ENCODE measurements at places on chromosomes 13 and 19.
A peak's percentile ranks its signal among the peaks of the same experiment; 100 is the strongest.

- no peak for DNase-seq
Measured at GRCh38 chr19:14433554-14434501, 722 bp downstream of the PKN1 start.

- peak; percentile 71 for DNase-seq
Measured at GRCh38 chr13:110561344-110562035, at the start of gene RAB20. Gene RAB20 (minus strand): TSS chr13:110561722. CDS start chr13:110561519, 203 bp downstream.

- no peak for DNase-seq
Measured at GRCh38 chr13:24644036-24644435, 36.2 kb upstream of the ATP12A start.

GRCh38 chr13:109227344-109227940 is 558.9 kb downstream of the IRS2 start:
- DNase-seq: no peak
